ENCODE measurements at places on chromosomes 16 and 17. TPM values are rescaled to one million over a fixed set of nuclear protein-coding genes. Genes with fewer than 3 reads are reported as not detected.

DNA sequence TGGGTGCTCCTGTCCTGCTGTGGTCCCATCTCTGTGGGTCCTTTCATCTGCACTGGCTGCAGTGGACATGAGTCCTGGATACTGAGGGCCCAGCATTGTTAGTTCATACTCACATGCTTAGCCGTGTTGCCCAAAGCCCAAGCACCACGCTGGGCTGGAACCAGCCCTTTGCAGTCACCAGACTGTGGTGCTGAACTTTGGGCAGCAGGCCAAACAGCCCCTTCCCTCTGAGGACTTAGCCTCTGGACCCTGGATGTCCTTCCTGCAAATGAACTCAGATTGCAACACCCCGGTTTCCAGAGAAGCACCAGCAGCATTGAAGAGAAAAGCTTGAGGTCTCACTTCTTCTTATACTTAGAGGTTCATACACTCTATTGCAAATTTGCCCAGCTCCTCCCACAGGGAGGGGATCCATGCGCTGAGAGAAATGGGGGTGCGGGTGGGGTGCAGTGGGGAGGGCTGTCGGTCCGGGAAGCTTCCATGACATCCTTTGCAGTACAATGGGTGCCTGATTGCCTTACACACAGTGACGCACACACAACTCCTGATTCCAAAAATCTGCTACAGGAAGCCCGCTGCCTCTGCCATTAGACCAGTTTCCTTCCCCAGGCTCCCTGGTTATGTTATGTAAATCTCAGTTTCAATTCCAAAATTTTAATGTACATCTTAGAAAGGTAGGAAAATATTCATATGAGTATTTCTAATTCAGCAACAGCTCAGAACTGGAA, 65.8 kb downstream of the RGS9 start:
- no peak for DNase-seq

- DNase-seq, result peak; percentile 54
Observed at GRCh38 chr17:4796552-4796920, 572 bp downstream of the PSMB6 start.

- no peak for DNase-seq
Observed at GRCh38 chr17:4100883-4101756, 41.7 kb downstream of the ZZEF1 start.

The HS3ST6 gene
- 1.5 TPM for total RNA-seq

DNA sequence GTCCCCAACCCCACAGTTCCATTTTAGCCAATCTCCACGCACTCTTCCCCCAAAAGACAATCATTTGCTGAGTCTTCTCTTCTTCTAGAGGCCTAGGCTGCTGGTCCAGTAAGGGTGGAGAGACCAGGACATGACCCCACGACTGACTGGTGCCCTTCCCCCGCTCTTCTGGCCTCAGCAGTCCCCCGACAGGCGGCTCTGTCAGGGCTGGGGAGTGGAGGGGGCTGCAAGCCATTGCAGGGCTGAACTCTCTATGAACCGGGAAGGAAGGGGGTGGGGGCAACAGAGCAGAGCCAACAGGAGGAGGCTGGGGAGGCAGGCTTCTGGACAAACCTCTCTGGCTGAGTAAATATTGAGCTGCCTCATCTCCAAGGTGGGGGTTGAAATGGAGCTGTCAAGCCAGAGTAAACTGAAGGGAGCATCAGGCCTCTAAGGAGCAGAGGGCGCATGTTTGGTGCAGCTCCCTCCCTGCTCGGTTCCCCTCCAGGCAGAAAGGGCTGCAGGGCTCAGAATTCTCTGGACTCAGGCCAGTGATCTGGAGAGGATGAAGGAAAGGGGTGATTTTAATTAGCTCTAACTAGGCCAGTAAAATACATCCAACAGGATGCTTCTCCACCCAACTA, 8.7 kb downstream of the HOXB1 start:
- DNase-seq, result peak; percentile 40

GRCh38 chr16:52624891-52625290, 77.9 kb upstream of the TOX3 start:
- DNase-seq, result no peak

The LRRC45 gene
- 8.5 TPM for total RNA-seq

- no peak for DNase-seq
Observed at GRCh38 chr16:20363191-20363590, 10.7 kb upstream of the UMOD start.

- DNase-seq, result peak; percentile 79
Observed at GRCh38 chr17:73192206-73192893, 505 bp upstream of the COG1 start.

All from tongue (tissue), 3 donors.